ENCODE measurements at places on chromosomes 6 and 20.

DNA sequence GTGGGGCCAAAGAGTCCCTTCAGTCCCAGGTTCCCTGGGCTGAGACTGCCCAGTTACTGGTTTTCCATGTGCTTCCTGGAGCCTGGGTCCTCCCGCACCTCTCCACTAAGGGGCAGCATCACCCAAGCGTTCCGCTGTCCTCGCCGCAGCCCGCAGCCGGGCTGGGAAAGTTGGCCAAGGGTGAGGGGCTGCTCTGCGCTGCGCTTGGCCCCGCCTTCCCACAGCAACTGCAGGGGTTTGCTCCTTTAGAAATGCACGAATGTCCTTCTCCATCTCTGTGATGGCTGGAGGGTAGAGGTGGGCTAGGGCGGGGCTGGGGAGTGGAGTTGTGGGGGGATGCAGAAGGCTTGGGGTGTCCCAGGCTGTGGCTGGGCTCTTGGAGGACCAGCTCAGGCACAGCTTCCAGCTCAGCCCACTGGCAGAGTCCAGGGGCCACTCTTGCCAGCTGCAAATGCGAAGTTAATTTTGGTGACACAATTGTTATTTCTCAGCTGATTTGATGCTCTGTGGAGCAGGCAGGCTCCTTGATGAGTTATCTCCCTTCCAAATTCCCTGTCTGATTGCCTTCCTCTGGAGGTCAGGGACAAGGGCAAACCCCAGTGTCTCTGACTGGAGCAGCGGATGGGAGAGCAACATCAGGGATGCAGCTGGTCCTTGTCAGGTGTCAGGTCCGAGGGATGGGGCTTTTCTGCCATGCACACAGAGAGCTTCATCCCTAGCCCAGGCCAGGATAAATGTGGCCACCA is 63.2 kb downstream of the NOL4L start:
- H3K4me3 ChIP-seq, result no peak overlapping the region
- no peaks in the 10 kb centered on the region for H3K27me3 ChIP-seq
- peak overlapping the region; percentile 80 for H3K27ac ChIP-seq
- DNase-seq, result peak; percentile 71

- no peaks in the 10 kb centered on the region for H3K4me1 ChIP-seq
- no peaks in the 10 kb centered on the region for H3K27me3 ChIP-seq
- no peaks in the 10 kb centered on the region for H3K36me3 ChIP-seq
- no peak overlapping the region for H3K27ac ChIP-seq
These were observed 39.1 kb upstream of the ME1 start for GRCh38 chr6:83470001-83470400.

DNA sequence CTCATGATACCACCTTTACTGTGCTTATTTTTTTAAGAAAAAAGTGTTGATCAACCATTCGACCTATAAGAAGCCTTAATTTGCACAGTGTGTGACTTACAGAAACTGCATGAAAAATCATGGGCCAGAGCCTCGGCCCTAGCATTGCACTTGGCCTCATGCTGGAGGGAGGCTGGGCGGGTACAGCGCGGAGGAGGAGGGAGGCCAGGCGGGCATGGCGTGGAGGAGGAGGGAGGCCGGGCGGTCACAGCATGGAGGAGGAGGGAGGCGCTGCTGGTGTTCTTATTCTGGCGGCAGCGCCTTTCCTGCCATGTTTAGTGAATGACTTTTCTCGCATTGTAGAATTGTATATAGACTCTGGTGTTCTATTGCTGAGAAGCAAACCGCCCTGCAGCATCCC is 15.6 kb upstream of the SLC22A1 start:
- no peaks in the 10 kb centered on the region for H3K27me3 ChIP-seq
- no peak overlapping the region for H3K4me3 ChIP-seq
- H3K4me1 ChIP-seq, result peaks cover 19% of the 10 kb centered on the region
- no peak for DNase-seq
- peaks cover 39% of the 10 kb centered on the region for H3K36me3 ChIP-seq

DNA sequence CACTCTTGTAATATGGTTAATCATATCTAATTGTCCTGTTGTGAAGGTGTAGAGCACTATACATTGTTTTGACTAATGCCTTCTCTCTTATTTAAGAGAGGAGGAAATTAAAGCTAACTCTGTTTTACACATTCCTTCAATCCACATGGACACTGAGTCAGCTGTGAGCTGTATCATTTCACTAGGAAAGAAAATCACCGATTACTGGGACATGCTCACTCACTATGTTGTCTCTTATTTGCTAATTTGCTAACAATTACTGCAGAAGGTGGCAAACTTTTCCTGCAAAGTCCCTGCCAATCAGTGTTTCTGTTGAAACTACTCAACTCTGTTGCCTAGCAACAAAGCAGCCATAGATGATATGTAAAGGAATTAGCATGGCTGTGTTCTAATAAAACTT is 98.2 kb downstream of the BCAS1 start:
- H3K27me3 ChIP-seq, result no peaks in the 10 kb centered on the region
- no peaks in the 10 kb centered on the region for H3K4me1 ChIP-seq
- H3K27ac ChIP-seq, result no peak overlapping the region
- no peaks in the 10 kb centered on the region for H3K36me3 ChIP-seq

DNA sequence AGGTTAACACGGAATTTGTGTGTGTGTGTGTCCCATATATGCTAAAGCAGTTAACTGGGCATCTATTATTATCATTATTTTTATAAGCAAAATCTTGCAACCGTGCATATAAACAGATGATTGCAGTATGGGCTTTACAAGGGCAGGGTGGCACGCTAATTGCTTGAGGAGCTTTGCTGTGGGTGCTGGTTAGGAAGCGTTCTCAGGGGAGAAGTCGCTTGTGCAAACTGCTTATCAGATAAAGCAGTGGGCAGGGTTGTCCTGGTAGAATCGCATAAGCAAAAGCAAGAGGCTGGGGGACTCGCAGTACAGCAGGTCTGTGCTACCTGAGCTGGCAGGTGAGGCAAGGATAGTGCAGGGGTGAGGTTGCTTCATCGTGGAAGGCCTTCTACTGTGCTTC is 9.7 kb upstream of the CCN6 start:
- no peaks in the 10 kb centered on the region for H3K27me3 ChIP-seq
- no peak for DNase-seq
- H3K27ac ChIP-seq, result no peak overlapping the region

DNA sequence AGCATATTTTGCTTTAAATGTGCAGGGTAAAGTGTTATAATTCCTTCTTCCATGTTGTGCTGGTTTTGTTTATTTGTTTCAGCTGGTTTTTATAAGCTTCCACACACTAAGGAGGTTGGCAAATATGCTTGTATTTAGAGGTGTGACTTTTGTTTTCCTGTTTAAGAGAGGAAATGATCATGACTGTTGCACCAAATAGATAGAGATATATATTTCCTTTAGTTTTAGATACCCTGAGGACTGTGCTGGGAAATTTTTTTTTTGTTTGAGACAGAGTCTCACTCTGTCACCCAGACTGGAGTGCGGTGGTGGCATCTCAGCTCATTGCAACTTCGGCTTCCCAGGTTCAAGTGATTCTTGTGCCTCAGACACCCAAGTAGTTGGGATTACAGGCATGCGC is 5.8 kb downstream of the TBPL1 start:
- no peak overlapping the region for H3K27ac ChIP-seq
- H3K36me3 ChIP-seq, result peaks cover 7% of the 10 kb centered on the region
- H3K27me3 ChIP-seq, result no peaks in the 10 kb centered on the region
- DNase-seq, result no peak
- peaks cover 47% of the 10 kb centered on the region for H3K4me1 ChIP-seq

GRCh38 chr6:14337152-14337551 is 219.6 kb downstream of the CD83 start:
- DNase-seq, result no peak
- H3K4me3 ChIP-seq, result no peak overlapping the region
- H3K27me3 ChIP-seq, result peaks cover 4% of the 10 kb centered on the region
- no peaks in the 10 kb centered on the region for H3K36me3 ChIP-seq
- peaks cover 2% of the 10 kb centered on the region for H3K4me1 ChIP-seq

All from activated CD8-positive, alpha-beta T cell treated with anti-CD3 and anti-CD28 coated beads, Interleukin-2, amount 10 ng/mL, durations not matched to agents 7 days and 5 days (primary cell).